Epithelial cell of proximal tubule (primary cell): ENCODE measurements at places on chromosomes 3 and 15.

DNA sequence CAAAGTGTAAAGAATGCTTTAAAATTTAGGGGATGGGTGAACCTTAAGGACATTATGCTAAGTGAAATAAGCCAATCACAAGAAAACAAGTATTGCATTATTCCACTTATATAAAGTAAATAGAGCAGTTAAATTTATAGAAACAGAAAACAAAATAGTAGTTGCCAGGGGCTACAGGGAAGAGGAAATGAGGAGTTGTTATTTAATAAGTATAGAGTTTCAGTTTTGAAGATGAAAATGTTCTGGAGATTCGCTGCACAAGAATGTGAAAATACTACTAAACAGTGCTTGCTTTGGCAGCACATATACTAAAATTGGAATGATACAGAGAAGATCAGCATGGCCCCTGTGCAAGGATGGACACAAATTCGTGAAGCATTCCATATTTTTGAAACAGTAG, 32.0 kb downstream of the DNAH12 start:
- DNase-seq, result no peak

DNA sequence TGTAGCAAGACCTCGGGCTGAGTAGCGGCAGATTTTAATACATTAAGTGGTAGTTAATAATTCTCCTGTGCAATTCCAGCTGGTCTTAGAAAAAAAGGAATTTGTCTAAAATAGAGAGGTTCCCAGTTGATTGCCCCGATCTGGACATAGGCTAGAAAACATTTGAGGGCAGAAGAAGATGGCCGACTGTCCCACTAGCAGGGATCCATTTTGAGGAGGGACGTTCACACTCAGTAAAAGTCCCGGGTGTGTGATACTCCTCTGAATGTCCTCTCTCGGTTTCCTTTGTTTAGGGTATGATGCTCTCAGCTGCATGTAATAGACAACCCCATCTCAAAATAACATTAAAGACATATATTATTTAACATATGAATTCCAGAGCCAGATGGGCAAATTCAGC, 77.9 kb upstream of the OXTR start:
- no peak for DNase-seq

- DNase-seq, result no peak
These were observed 133.6 kb downstream of the P2RY1 start for GRCh38 chr3:152968388-152969024.

GRCh38 chr3:73471986-73472787, 152.6 kb downstream of the PDZRN3 start:
- DNase-seq, result no peak

DNA sequence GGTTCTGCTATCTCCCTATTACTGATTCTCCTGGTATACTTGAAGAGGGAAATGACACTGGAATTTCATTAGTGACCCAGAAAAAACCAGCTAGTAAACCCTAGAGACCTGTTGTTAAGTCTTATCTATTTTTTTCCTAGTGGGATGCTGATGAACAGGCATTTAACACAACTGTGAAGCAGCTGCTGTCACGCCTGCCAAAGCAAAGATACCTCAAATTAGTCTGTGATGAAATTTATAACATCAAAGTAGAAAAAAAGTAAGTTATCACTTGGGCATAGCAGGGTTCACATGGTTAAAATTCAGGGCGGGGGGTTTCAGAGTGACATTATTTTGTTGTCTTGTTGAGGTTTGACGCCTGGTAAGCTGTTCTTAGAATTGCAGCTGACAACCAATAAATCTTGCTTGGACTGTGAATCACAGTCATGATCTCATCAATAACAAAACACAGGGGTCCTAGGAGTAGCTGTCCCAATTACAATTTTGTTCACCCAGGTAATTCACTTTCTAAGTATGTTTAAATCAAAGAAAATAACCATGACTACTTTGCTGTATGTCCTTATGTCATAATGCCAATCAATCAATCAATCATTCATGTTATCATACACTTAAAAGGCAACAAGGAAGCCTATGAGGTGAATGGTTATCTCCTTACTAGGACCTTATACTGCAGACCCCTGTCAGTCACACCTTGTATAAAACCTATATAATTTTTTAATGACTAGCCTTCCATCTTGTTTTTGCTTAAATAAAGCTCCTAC, 4.6 kb downstream of the SRP14 start:
- no peak for DNase-seq

GRCh38 chr3:185582236-185582635, 3.9 kb upstream of the SENP2 start:
- DNase-seq, result no peak

DNA sequence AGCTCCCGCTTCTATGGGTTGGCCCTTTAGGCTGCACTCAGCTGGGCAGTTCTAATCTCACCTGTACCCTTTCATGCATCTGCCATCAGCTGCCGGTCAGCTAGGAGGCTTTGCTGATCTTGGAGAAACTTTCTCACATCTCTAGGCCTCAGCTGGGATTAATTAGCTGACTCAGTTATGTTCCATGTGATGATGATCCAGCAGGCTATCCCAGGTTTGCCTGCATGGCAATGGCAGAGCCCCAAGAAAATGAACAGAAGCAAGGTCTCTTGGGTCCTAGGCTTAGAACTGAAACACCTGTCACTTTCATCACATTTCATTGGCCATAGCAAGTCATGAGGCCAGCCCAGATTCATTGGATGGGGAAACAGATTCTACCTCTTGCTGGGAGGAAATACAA, 304.6 kb upstream of the TBC1D5 start:
- DNase-seq, result no peak
